Amniotic epithelial cell (primary cell): ENCODE measurements at places on chromosomes 13 and 19.

GRCh38 chr19:18362934-18363542 lies 22.6 kb downstream of the PGPEP1 start:
- DNase-seq = peak; percentile 53

GRCh38 chr13:33543089-33543459 lies 257.5 kb upstream of the STARD13 start:
- no peak for DNase-seq

GRCh38 chr19:5293612-5294378 lies 46.8 kb downstream of the PTPRS start:
- peak; percentile 15 for DNase-seq

GRCh38 chr19:34213283-34213682 lies 41.0 kb downstream of the LSM14A start:
- no peak for DNase-seq
